NCI-H1436 treated with DMSO at 0.1 percent for 48 hours (cell line): ENCODE measurements at places on chromosomes 12 and 14.

GRCh38 chr14:104967386-104968152 is 10.6 kb downstream of the AHNAK2 start:
- no peak for DNase-seq

DNA sequence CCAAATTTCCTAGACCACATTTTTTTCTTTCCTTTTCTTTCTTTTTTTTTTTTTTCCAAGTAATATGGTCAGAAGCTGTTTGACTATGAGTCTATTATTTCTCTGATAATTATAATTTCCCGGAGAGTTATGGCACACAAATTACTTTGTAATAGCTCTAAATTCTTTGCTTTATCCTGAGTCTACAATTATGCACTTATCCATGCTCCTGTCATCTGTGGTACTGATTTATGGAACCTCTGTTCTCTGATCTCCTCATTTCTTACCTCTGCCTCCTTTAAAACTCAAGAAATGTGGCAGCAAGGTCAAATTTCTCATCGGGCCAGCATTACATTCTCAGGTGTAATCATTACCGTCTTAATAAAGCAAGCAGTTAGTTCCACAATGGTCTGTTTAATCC is 282.1 kb downstream of the PAWR start:
- DNase-seq = no peak

- DNase-seq = no peak
Observed at GRCh38 chr12:32201096-32201495, 94.4 kb downstream of the BICD1 start.

DNA sequence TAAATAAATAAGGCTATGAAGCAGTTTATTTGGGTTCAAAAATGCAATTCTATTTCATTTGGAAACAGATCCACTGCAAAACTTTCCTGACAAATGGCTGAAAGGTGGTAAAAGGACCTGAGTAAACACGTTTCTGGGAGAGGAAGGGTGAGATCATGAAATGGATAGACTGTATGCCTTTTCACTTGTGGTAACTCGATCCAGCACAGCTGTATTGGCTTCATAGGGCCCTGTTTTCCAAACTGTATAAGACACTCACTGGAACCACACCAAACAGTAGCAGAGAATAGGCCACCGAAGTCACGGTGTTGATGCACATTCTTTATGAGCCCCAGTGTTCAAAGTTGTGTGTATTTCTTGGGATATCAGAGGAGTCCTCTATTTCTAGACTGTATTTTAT is 325.2 kb upstream of the DIO2 start:
- no peak for DNase-seq

- no peak for DNase-seq
Observed at GRCh38 chr14:33631021-33631420, 319.9 kb downstream of the EGLN3 start.

- no peak for DNase-seq
Observed at GRCh38 chr14:89028462-89029134, 204.1 kb downstream of the TTC8 start.

- no peak for DNase-seq
Observed at GRCh38 chr12:86834217-86834616, 578.0 kb upstream of the MGAT4C start.

DNA sequence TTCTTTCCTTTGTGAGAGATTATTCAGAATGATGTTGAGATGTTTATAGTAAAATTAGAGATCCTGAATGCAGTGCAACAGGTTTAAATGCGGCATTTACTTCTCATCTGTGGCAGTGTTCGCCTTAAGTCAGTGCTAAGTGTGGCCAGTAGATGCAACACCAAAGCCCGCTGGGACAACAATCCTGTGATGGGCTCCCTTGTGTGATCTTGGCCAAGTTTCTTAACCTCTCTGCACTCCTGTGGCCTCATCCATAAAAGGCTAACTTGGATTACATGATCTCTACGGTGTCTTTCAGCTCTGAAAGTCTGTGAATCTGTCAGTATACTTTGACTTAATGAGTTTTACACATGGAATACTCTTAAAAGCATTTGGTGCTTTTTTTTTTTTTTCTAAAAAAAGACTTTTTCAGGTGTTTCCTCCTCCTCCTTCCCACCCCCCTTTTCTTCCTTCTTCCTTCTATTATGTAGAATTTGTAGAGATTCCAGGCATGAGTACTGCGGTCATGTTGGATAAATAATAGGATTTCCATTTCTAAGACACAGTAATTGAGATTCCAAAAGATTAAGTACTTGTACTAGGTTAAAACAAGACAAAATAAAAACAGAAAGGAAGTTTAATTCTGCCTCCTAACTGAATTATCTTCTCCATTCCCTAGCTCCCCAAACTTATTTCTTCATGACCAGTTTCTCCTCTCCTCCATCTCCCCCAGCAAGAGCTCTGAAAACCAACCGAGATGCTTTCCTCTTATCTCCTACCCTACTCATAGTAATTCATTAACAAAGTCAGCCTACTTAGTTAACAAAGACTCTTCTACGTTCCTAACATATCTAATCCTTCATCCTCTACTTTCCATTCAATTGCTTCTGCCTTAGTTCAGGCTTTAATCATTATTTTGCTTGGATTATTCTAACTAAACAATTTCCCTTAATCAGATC is 42.2 kb upstream of the NAV3 start:
- DNase-seq = no peak

- no peak for DNase-seq
Observed at GRCh38 chr14:68297039-68297438, 477.5 kb downstream of the RAD51B start.

DNA sequence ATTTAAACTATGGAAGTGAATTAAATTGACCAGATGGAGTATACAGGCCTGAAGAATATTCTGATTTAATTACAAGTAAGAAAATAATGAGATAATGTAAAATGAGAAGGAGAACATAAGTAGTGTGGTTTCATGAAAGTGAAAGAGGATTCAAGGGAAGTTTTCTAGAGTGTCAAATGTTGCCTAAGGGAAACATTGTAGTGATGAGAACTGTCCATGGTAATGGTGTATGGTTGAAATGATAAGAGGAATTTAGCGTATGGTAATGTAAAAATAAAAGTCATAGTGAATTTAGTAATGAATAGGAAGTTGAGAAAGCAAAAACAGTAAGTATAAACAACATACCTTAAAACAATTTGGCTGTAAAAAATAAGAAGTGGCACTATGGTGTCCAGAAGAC is 1954.6 kb upstream of the FLRT2 start:
- DNase-seq = no peak

DNA sequence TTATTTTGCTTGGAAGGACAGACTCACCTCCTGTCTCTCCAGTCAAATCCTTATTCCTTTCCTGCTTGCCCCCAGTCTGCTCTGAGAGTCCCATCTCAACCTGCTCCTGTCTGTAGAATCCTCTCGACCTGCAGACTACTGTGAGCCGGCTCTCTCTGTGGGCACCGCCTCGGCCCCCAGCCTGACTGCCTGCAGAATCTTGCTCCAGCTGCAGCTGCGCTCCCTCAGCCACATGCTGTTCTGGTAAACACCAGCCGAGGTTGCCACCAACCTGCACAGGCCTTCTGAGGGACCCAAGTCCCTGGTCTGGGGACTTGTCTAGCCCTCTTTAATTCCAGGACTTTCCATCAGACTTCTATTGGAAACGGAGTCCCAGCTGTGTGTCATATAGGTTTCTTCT is 44.8 kb upstream of the PRMT8 start:
- no peak for DNase-seq

GRCh38 chr12:14167005-14167628 is 185.7 kb upstream of the GRIN2B start:
- no peak for DNase-seq

DNA sequence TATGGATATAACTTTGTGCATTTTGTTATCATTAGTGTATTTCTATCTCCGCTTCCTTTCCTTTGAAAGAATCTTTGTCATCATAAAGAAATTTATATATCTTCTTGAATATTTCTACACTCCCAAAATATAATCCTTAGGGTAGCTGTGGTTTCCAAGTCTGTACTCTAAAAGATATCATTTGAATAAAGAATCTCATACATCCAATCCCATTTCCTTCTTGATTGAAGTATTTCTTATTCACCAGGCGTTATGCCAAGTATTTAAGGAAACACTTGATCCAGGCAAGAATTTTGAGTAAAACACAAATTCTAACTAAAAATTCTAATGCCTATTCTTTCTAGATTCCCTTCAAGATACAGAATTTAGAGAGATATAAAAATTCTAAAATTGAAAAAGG is 821.8 kb downstream of the GALC start:
- no peak for DNase-seq

DNA sequence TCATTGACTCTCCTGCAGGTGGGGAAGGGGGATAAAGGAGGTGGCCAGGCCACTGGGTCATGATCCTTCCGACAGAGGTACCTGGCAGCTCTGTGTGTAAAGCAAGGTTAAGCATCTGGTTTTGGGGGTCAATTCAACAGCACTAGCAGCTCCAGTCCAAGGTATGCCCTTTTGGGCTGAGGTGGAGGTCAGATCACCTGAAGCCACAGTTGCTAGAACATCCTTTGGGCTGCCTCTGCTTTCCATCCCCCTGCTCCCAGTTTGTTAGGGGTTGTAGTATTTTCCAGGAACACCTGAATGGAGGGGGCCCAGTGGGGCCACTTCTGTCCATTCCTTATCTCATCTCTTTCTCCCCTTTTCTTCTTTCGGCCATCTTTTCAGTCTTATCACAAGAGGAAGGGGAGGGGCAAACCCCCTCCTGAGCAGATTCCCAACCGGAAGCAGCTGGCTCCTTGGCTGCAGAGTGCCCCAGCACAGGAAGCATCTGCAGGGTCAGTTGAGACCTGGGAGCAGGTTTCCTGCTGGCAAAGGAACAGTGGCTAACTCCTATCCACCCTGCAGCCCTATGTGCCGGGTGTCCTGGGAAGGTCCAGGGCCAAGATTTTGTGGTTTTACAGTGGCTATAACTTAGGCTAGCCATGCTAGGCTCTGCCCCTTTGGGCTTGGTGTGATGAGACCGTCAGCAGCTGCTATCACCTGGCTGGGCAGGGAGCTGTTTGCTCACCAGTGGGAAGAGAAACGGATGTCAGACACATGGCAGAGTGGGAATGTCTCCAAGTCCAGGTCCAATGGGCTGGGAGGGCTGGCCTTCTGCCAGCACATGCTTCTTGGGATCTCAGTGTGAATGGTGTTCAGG is 40.2 kb downstream of the SH2B3 start:
- DNase-seq = no peak

DNA sequence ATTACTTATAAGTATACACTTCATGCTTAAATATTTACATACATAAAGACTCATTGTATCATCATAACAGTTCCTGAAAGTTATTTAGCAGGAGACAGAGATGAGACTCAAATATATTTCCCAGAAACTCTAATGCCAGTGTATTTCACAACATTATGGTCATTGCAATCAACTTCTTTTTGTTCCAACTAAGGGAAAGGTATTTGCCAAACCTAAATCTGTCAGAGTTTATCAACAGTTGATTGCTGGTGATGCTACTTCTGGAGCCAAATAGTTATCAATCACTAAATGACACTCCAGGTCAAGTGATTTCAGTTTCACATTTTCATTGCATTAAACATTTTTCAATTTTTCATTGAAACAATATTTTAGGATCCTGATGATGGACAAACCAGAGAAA is 72.1 kb upstream of the AVPR1A start:
- no peak for DNase-seq

DNA sequence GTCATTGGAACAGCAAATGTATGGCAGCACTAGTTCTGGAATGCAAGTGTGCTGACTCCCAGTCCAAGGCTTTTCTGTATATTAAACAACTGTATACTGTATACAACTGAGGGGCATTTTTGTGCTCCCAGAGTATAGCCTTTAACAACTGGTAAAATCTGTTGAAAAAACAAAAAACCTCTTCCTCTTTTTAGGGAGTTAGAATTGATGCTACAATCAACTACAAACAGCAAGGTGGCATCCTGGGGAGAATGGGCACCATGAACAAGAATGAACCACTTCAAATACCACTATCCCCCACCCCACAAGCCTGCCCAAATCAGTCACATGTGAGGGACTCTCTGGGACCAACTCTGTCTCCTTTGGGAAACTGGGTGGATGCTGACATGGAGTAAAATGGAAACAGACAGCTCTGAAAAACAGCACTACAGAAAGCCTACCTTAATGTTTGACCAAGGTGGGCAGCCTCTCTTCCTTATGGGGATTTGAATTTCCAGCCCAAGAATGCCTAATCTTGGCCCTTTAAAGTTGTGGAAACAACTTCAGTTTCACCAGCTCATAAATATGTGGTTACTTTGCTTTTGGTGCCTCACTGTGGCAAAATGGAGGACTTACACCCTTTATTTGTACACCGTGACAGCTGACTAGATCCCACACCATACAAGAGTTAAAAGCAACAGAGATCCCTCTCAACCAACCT is 7.5 kb downstream of the VTI1B start:
- DNase-seq = no peak

DNA sequence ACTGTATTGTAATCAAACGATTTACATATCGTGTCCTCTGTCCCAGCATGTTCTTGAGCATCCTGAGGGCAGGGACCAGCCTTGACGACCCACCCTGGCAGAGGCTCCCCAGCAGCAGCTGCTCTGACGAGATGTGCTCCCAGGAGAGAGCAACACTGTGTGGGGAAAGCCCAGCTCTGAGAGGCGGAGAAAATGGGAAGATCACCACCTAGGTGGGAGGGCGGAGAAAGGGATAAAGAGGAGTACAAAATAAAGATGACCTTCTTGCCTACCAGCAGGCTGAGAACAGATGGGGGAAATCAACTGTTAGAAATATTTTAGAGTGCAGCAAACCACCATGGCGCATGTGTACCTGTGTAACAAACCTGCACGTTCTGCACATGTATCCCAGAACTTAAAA is 71.5 kb upstream of the CAPRIN2 start:
- no peak for DNase-seq

- DNase-seq = no peak
Observed at GRCh38 chr12:26425587-26426260, 230.4 kb downstream of the SSPN start.

DNA sequence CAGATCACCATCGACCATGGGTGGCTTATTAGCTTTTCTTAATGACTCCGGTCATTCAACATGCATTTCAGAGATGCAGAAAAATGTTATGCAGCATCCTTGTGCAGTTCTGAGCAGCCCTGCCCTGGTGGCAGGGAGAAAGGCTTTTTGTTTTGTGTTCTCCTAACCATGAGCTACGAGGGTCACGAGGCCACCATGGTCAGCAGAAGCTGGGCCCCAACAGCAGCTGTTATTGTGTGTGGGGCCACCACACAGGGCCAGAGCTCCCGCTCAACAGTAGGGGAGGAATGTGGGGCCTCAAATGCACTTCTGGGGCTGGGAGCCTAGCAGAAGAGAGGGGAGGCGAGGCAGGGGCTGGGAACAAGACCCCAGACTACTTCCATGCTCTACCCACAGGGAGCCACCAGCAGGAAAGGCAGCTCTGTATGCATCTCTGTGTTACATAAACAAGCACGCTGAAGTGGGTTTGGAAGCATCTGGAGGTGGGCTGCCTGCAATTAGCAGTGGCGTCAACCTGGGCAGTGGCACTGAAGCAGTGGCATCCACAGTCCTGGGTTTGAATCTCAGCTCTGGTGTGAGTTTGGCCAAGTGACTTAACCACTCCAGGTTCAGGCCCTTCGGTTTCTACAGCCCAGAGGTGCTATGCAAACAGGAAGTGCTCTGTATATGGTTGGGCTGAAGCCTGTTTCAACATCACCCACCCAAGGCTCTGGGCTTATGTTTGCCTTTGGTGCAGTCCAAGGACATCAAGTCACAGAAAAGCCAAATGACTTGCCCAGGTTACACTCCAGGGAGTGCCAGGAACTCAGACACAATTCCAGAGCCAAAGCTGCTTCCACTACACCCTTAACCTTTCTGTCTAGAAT is 16.3 kb downstream of the GLTP start:
- DNase-seq = no peak

- DNase-seq = no peak
Observed at GRCh38 chr14:81940651-81941050, 407.0 kb upstream of the SEL1L start.
